ENCODE measurements at places on chromosomes 4 and X.

- DNase-seq, result no peak
Measured at GRCh38 chr4:30396772-30397475, 323.2 kb upstream of the PCDH7 start.

- no peak for DNase-seq
Measured at GRCh38 chr4:822361-823175, 3.4 kb downstream of the CPLX1 start.

DNA sequence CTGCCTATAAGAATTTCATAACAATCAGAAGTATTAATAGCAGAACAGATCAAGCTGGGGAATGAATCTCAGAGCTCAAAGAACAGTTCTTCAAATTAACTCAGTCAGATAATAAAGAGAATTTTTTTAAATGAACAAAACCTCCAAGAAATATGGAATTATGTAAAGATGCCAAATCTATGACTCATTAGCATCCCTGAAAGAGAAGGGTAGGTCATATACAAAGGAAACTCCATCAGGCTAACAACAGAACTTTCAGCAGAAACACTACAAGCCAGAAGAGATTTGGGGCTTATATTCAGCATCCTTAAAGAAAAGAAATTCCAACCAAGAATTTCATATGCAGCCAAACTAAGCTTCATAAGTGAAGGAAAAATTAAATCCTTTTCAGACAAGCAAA is 28.6 kb downstream of the CBR4 start:
- no peak for DNase-seq

GRCh38 chr4:6264225-6264540 is 5.5 kb upstream of the WFS1 start:
- no peak for DNase-seq

DNA sequence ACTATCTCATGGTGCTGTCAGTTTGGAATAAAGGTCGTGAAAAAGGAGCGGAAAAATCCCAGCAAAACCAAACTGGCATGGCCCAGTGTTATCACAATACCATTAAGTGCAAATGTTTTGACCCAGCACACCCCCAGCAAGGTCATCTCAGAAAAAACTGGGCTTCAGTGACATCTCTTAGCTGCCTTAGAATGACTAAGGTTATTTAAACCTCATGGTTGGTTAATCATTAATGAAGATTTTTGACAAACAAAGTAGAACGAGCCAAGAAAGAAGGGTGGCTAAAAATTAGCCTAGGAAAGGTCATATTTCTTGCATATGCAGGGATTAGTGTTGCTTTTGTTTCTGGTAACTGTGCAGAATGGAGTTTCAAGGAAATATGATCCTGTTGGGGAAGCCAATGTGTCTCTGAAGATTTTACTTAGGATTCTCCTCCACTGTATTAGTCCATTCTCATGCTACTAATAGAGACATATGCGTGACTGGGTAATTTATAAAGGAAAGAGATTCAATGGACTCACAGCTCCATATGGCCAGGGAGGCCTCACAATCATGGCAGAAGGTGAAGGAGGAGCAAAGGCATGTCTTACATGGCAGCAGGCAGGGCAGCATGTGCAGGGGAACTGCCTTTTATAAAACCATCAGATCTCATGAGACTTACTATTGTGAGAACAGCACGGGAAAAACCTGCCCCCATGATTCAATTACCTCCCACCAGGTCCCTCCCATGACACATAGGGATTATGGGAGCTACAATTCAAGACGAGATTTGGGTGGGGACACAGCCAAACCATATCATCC is 83.5 kb downstream of the CHRNA9 start:
- no peak for DNase-seq

- no peak for DNase-seq
Measured at GRCh38 chrX:111086591-111087006, 9.4 kb upstream of the PAK3 start.

- no peak for DNase-seq
Measured at GRCh38 chr4:137981277-137981676, 260.9 kb downstream of the SLC7A11 start.

GRCh38 chr4:154416190-154416547 is 75.4 kb downstream of the DCHS2 start:
- DNase-seq, result no peak

DNA sequence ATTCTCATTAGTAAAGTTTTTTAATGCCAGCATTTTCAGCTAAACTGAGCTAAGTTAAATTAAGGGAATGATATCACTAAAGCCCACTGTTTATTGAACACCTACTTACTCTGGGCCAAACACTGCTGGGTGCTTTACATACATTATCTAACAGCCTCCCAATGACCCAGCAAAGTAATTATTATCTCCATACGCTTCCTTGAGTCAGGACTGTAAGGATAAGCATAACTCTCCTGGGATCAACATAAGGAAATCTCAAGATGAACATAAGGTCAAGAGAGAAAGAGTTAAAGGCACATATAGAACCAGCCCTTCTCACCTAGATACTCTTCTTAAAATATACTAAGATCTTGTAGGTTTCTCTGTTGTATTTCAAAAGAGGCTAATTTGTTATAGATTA is 13.7 kb downstream of the BMX start:
- no peak for DNase-seq

- DNase-seq, result no peak
Measured at GRCh38 chr4:55255179-55255578, 90.9 kb upstream of the SRD5A3 start.

DNA sequence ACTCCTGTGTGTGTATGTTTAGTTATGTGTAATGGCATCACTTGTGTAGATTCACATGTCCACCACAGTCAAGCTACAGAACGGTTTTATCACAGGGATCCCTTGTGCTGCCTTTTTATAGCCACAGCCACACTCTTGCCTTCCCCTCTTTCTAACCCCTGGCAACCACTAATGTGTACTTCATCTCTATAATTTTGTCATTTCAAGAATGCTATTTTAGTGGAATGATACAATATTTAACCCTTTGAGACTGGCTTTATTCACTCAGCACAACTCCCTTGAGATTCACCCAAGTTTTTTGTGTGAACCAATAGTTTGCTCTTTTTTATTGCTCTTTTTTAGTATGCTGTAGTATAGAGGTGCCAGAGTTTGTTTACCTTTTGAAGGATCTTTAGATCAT is 112.1 kb downstream of the CDKL5 start:
- no peak for DNase-seq

DNA sequence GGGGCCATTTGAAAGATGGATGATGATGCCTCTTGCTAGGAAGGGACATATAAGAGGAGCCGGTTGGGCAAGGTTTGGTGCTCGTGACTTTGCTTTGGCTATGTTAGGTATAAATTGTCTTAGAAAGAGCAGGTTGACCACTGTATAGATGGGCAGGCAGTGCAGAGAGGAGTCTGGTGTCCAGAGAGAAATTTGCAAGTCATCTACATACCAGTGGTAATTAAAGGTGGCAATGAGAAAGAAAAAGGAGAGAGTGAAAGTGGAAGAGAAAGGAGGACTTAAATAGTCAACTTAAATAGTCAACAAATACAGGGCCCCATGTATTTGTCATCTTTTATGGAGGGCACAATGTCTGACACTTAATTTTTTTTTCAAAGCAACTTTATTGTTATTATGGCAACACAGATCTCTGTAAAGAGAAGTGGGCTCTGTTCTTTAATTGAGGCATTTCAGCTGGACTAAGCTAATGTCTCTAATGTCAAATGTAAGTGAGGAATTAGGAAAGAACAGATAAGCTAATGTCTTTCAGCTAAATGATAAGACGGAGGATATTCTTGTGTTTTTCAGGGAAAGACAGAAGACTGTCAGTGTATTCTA is 75.4 kb upstream of the ANXA3 start:
- DNase-seq, result no peak

- DNase-seq, result no peak
Measured at GRCh38 chr4:117455088-117455487, 369.7 kb upstream of the TRAM1L1 start.

DNA sequence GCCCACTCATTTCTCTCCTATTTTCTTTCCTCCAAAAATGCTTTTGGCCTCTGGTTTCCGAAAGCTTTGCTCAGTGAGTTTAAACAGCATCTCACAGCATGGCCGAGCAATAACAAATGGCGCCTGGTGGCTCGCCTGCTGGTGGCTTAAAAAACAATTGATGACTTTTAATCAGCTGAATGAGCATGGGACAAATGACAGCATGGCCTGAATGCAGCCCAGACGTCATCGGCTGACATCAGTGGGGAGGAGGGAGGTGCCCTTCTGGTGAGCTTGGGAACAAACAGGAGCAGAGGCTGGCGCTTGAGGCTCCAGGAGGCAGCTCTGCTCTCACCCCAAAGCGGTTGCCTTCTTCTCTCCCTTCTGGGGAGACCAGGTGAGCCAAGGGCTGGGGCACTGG is 286.4 kb downstream of the BCOR start:
- no peak for DNase-seq

Measured in stimulated activated CD8-positive, alpha-beta memory T cell treated with anti-CD3 and anti-CD28 coated beads, Interleukin-4, amount 100 ng/mL, for 1 hour (primary cell).